Activated CD4-positive, alpha-beta T cell treated with anti-CD3 and anti-CD28 coated beads, Interleukin-2, amount 10 ng/mL, durations not matched to agents 7 days and 5 days (primary cell): ENCODE measurements at places on chromosomes 4 and X. TPM values are rescaled to one million over a fixed set of nuclear protein-coding genes. Genes with fewer than 3 reads are reported as not detected.
A peak's percentile ranks its signal among the peaks of the same experiment; 100 is the strongest.

ARAF gene
- total RNA-seq, result 76.9 TPM

GPC3 gene
- 0.81 TPM for total RNA-seq

JAKMIP1 gene
- 9.6 TPM for total RNA-seq

NCAPG gene
- 93.8 TPM for total RNA-seq

ASB5 gene
- not detected for total RNA-seq

DNA sequence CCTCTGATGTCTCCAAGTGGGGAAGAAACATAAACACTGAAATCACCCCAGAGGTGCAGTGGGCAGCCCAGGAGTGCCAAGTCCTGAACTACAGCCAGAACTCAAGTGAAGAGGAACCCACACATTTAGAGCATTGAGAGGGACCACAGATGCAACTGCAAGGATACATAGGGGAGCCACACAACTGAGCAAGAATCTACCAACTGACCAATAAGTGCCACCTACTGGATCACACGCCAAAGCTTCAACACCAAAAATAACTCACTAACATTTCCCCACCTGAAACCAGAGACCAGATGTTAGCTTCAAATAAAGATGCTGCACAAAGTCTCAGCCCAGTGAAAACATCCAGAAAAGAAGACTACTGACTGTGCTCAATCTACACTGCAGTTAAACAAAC, 276.7 kb upstream of the GRIA3 start:
- no peak overlapping the region for H3K4me3 ChIP-seq
- no peaks in the 10 kb centered on the region for H3K36me3 ChIP-seq
- H3K27ac ChIP-seq, result no peak overlapping the region
- no peaks in the 10 kb centered on the region for H3K27me3 ChIP-seq

DNA sequence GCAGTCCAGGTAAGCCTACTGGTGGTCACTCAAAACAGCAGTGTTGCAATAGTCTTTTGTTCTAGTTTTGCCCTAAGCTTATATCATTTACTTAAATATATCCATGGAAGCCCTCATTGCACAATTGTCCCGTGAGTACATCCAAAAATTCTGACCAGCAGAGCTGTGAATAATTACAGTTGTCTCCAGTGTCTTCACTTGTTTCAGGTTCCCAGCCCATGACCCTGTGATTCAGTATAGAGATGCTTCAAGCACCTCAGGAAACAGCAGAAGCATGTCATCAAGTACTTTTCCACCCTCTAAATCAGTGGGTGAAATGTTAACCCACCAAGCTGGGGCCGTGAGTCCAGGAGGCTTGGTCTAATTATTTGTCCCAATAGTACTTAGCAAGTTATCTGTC, 214.9 kb upstream of the RPS6KA3 start:
- no peaks in the 10 kb centered on the region for H3K36me3 ChIP-seq
- H3K27me3 ChIP-seq, result peaks cover 6% of the 10 kb centered on the region
- no peak overlapping the region for H3K4me3 ChIP-seq
- no peak overlapping the region for H3K27ac ChIP-seq

GRCh38 chr4:141207961-141208360, 12.7 kb upstream of the ZNF330 start:
- no peak for DNase-seq
- H3K36me3 ChIP-seq, result no peaks in the 10 kb centered on the region
- peaks cover 20% of the 10 kb centered on the region for H3K27me3 ChIP-seq
- no peaks in the 10 kb centered on the region for H3K4me1 ChIP-seq
- H3K27ac ChIP-seq, result no peak overlapping the region
- no peak overlapping the region for H3K4me3 ChIP-seq

GRCh38 chrX:125953814-125954213, 212.3 kb downstream of the DCAF12L2 start:
- no peaks in the 10 kb centered on the region for H3K36me3 ChIP-seq
- no peak overlapping the region for H3K27ac ChIP-seq
- H3K4me1 ChIP-seq, result no peaks in the 10 kb centered on the region
- H3K27me3 ChIP-seq, result no peaks in the 10 kb centered on the region
- DNase-seq, result no peak
- H3K4me3 ChIP-seq, result no peak overlapping the region

GRCh38 chrX:100695991-100696390, 35.9 kb downstream of the SYTL4 start:
- H3K27me3 ChIP-seq, result peaks cover 25% of the 10 kb centered on the region
- no peak overlapping the region for H3K27ac ChIP-seq
- DNase-seq, result no peak
- H3K4me1 ChIP-seq, result no peaks in the 10 kb centered on the region

- H3K27me3 ChIP-seq, result no peaks in the 10 kb centered on the region
- no peak for DNase-seq
- no peaks in the 10 kb centered on the region for H3K36me3 ChIP-seq
These were observed 175.1 kb upstream of the GRID2 start for GRCh38 chr4:92128676-92129075.

DNA sequence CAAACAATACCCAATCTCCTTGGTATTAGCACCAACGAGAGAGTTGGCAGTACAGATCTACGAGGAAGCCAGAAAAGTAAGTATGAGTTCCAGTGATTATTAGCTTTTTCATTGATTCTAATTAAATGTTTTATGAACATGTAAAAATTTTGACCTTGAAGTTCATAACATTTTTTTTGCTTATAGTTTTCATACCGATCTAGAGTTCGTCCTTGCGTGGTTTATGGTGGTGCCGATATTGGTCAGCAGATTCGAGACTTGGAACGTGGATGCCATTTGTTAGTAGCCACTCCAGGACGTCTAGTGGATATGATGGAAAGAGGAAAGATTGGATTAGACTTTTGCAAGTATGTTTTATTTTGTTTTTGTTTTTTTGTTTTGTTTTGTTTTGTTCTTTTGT, 10.1 kb downstream of the DDX3X start:
- H3K4me1 ChIP-seq, result peaks cover 32% of the 10 kb centered on the region
- no peak overlapping the region for H3K4me3 ChIP-seq
- DNase-seq, result no peak
- no peak overlapping the region for H3K27ac ChIP-seq
- H3K27me3 ChIP-seq, result no peaks in the 10 kb centered on the region

- H3K27me3 ChIP-seq, result peaks cover 3% of the 10 kb centered on the region
- no peaks in the 10 kb centered on the region for H3K36me3 ChIP-seq
- H3K27ac ChIP-seq, result no peak overlapping the region
- no peak overlapping the region for H3K4me3 ChIP-seq
- DNase-seq, result no peak
- H3K4me1 ChIP-seq, result no peaks in the 10 kb centered on the region
These were observed 96.5 kb downstream of the RNF150 start for GRCh38 chr4:141036786-141037185.

DNA sequence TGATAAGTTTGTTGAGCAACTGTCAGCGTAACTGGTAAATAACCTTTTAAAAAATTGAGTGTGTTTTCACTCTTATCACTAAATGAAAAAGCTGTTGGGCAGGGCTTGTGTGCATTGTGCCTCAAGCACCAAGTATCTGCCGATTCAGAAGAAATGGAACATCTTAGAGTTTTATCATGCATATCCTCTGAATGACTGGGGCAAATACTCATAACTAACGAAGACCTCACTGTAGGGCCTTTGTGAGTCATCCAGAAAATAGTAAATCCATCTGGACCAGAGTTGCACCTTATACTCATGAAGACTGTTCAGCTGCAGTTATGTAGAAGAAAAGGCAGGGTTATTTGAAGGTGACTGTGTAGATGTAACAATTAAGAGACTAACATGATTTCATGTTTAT, 222.1 kb downstream of the CAMK2D start:
- no peak for DNase-seq
- peaks cover 21% of the 10 kb centered on the region for H3K36me3 ChIP-seq

DNA sequence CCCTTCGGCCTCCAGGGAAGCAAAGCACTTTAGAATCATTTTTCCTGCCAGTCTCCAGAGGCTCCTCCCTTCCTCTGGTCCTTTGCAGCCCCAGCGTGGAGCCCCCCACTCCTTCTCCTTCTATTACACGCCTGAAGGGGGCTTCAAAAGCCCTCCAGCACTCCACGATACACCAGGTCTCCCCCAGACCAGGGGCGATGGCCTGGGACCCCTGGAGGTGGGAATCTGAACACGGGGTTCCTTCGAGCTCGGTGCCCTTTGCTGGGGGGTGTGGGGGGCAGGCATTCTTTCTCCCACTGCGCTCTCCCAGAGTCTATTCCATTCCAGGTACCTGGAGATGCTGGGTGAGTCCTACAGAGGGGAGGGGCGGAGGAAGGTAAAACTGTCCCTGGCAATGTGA, 97.6 kb downstream of the HMX1 start:
- no peak overlapping the region for H3K4me3 ChIP-seq
- no peaks in the 10 kb centered on the region for H3K4me1 ChIP-seq
- no peaks in the 10 kb centered on the region for H3K27me3 ChIP-seq

GRCh38 chr4:12770351-12770750, 713.8 kb downstream of the RAB28 start:
- no peak for DNase-seq
- no peak overlapping the region for H3K27ac ChIP-seq
- no peak overlapping the region for H3K4me3 ChIP-seq
- H3K27me3 ChIP-seq, result no peaks in the 10 kb centered on the region
- no peaks in the 10 kb centered on the region for H3K36me3 ChIP-seq

DNA sequence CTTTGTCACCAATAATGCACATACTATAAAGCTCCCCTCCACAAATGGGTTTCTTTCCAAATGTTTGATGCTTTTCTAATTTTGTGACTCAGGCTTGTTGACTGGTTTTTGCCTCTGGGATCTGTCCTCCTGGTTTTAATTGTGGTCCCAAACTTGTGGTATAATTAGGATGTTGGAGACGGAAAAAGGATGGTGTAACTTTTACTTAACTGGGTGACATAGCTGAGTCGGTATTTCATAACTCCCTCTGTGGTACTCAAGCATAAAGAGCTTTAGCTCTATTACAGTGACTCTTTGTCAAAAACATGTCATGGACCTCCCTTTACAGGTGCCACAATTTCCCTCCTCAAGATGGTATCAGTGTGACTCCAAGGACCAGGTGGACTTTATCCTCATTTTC, 119.7 kb upstream of the RBPJ start:
- DNase-seq, result no peak
- peaks cover 70% of the 10 kb centered on the region for H3K4me1 ChIP-seq
- no peak overlapping the region for H3K4me3 ChIP-seq
- peaks cover 30% of the 10 kb centered on the region for H3K36me3 ChIP-seq
- no peak overlapping the region for H3K27ac ChIP-seq
- H3K27me3 ChIP-seq, result peaks cover 2% of the 10 kb centered on the region

GRCh38 chrX:154698630-154699248, 45.4 kb upstream of the CTAG2 start:
- H3K27me3 ChIP-seq, result no peaks in the 10 kb centered on the region
- H3K27ac ChIP-seq, result no peak overlapping the region
- peaks cover 32% of the 10 kb centered on the region for H3K36me3 ChIP-seq
- H3K4me1 ChIP-seq, result peaks cover 5% of the 10 kb centered on the region
- no peak overlapping the region for H3K4me3 ChIP-seq

DNA sequence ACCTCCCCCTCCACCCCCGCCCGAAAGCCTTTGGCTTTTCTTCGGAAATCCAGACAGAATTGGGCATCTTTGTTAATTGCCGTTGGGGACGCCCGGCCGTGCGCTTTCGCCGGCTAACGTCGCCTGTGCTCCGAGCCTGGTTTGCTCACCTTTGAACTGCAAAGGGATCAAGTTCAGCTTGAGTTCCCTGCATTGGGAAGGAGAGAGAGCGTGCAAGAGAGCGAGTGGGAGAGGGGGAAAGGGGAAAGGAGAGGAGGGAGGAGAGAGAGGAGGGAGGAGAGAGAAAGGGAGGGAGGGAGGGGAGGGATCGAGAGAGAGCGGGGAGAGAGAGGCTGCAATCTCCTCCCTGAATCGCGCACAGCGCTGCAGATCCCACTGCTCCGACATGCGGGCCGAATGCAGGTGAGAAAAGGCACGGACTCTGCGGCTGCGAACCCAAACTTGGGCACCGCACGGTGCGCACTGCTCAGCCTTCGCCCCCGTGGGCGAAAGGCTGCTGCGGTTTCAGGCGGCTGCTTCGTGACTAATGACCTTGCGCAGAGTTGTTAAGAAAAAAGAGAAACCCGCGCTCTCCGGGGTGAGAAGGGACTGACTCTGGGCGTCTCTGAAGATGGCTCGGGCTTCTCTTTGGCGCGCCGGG, at the start of gene PCDH7:
Gene PCDH7 (plus strand): TSS at position 349 of the 640 bp plus-strand sequence. CDS start 1,054 bp downstream, outside the sequence.
- peaks cover 56% of the 10 kb centered on the region for H3K27me3 ChIP-seq
- H3K27ac ChIP-seq, result peak within 1 kb of the TSS; percentile 84
- no peak for DNase-seq
- peaks cover 23% of the 10 kb centered on the region for H3K4me1 ChIP-seq
- H3K36me3 ChIP-seq, result peaks cover 6% of the 10 kb centered on the region
